ENCODE measurements at places on chromosomes 1 and 21.

DNA sequence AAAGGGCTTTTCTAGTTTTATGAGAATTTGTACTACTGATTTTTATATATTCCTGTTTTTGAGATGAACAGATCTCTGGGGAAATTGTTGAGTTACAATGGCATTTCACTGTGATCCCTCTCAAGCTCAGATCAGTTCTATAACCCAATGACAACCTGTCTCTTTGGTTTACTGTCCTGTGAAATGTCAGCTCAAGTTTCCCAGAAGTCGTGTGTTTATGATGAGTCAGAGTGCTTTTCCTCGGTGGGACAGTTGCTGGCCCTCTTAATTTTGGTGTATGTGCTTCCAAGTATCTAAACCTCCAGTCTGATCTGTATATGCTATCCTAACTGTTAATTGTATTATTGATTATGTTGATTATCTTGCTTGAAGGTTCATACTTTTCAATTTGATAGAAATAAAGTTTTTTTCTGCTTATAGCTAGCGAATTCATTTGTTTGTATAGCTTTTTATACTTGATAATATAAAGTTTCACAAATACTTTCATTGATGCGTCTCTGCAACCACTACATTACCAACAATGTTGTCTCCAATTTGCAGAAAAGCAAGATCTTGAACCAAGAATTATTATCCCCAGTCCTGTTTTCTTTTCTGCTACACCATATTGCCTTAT, 77.5 kb upstream of the DNAJC6 start:
- no peak for DNase-seq

DNA sequence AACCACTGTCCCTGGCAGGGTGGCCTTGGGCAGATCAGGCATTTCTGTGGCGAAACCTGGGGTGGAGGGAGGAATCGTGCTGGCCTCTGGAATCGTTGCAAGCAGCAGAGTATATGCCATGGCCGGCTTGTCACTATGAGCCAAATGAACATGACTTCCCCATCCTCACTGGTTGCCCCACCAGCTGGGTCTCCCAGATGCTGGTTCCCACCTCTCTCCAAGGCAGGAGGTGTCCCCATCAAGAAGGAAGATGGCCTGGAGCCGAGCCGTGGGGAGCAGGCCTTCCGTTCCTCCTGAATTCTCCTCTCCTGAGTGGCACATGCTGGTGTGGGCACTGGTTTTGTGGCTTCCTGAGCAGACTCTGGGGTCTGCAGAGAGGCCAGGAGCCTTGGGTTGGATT, 60.2 kb upstream of the ACTRT2 start:
- DNase-seq = no peak

DNA sequence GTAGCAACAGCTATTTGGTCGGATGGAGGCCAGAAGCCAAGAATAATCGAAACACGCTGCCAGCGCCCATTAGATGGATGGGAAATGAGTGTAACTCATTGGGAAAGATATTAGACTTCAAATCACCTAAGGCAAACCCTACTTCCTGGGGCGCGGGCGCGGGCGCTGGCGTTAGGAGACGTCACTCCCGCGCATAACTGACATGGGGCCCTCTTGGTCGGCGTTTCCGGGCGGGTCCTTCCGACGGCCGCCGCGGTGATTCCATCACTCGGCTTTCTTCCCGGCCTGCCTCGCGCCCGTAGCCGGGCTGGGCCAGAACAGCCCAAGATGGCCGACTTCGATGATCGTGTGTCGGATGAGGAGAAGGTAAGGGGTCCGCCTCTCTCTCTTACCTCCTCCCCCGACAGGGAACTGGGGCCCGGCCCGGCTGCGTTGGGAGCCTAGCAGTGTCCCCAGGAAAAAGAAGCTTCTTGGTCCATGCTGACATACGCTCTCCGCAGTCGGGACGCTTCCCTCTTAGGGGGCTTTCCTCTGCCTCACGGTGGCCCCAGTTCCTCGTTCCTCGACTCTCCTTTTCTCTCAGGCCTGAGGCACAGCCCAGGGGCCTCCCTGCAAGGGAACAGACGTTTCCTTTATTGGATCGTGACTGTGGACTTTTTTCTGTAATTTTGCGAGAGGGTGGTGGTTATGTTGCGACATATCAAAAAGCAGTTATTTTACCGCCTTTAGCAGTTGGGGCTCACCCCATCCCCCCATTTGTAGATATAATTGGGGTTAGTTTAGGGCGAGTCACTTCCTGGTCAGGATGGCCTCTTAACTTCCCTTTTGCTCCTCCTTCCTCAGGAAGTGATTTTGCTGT, at the start of gene CAPZA1:
Gene CAPZA1, plus strand, starts transcription at position 315 of the 859 bp plus-strand sequence. Its CDS starts 13 bp downstream, at position 328.
- DNase-seq = peak; percentile 87

DNA sequence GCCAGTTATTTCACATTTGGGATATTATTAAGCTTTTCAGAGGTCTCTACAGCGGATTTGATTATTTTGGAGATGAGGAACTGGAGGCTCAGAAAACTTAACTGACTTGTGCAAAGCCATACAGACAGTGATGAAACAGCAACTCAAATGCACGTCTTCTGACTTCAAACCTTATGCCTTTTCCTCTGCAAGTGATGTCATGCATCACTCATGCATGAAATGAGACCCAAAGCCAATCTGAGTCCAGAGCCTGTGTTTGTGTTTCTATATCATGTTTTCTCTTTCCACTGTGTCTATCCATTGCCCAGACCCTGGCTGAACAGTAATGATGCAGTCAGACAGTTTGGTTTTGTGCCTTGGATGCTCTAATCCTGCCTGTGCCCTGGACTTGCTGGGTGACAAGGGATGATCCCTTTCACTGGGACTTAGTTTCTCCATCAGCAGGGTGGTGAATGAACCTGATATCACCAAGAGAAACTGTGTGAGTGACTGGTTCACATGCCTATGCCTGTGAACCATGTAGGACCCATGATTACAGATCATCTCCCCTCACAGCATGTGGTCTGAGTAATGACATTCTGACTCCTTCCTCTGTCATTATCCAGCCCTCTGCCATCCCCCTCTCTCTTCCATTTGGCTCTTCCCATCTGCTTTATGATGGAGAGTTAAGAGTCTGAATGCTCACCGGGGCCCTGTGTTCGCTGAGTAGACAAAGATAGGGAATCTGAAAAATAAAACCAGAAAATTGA, 33.4 kb downstream of the SLAMF6 start:
- DNase-seq = no peak

DNA sequence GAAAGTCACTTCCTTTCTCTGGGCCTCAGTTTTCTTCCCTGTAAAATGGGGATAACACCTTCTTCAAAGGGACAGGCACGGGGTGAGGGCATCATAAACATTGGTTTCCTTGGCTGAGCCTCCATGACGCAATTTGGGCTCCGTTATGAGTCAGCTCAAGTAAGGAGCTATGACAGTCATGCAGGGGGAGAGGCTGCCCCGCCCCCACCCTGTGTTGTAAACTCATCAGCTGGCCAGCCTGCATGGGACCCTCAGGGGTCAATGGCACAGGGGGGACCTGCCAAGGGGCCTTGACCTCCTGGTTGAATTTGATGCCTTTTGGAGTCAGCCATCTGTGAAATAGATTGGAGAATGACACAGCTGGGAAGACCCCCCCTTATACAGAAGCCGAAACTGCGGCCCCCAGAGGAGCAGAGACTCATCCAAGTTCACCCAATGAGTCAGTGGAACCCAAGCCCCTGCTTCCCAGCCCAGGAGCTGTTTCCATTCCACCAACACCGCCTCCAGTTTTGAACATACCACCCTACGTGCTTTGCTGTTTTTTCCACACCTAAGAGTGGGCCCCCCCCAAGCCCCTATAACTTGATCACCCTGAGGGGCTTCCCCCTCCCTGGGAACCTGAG, 36.8 kb upstream of the RUNX3 start:
- DNase-seq = peak; percentile 86

DNA sequence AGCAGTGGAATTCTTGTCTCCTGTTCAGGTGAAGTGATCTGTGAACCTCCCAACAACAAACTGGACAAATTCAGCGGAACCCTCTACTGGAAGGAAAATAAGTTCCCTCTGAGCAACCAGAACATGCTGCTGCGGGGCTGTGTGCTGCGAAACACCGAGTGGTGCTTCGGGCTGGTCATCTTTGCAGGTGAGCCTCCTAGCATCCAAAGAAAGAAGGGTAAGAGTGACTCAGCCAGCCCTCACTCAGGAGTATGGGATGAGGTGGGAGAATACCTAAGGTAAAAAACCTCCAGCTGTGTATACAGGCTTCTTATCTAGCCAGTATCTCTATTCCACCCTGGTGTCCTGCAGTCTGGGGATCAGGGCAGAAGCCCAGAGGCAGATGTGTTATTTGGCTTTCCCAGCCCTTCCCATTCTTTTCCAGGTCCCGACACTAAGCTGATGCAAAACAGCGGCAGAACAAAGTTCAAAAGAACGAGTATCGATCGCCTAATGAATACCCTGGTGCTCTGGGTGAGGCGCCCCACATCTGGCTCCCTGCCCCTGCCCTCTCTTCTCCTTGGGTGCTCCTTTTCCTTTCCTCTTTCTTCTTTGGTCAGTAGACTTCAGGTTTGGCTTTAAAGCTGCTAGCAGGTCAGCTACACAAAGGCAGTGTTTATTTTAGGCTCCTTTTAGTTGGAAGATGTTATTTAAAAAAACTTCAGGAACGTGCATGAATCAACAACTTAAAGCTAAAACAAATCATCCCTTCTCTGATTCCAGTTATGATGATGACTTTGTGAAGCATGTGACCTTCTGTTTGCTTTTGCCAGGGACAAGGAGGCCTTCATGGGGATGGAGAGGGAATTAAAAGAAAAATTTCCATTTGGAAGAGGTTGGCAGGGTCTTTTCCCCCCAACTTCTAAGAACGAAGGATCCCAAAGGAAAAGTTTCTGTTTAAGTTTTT, 9.0 kb downstream of the ATP8B2 start:
- DNase-seq = no peak

- DNase-seq = no peak
These were observed 93.9 kb upstream of the CD34 start for GRCh38 chr1:208004851-208005250.

DNA sequence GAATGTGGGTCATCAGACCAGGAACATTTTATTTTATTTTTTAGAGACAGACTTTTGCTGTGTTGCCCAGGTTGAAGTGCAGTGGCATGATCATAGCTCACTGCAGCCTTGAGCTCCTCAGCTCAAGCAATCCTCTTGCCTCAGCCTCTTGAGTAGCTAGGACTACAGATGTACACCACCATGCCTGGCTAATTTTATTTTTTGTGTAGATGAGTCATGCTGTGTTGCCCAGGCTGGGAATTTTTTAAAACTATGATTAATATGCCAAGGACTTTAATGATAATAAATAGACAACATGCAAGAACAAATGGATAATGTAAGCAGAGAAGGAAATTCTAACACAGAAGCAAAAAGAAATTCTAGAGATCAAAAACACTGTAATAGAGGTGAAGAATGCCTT, 142.4 kb downstream of the AK5 start:
- no peak for DNase-seq

DNA sequence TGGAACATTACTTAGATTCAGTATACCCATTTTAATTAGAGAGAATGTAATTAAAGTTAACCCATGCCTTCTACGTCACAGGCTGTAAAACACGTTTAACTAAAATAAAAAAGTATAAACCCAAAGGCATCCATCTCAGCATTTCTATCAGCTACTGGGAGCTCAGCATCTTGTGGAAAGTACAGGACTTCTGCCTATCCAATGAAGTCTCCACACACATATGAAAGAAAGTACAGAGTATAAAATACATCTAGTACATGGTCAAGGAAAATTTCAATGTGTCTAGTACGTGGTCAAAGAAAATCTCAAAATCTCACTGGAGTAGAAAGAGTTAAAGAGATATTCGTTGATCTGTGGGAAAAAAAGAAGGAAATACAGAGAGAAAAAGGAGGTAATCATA, 141.4 kb upstream of the ZNHIT6 start:
- DNase-seq = no peak

DNA sequence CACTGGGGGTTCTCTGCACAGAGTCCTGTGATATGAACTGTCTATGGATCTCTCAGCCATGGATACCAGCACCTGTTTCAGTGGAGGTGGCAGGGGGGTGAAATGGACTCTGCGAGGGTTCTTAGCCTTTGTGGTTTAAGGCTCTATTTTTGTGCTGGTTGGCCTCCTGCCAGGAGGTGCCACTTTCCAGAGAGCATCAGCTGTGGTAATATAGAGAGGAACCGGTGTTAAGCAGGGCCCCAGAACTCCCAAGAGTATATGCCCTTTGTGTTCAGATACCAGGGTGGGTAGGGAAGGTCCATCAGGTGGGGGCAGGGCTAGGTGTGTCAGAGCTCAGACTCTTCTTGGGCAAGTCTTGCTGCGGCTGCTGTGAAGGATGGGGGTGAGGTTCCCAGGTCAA, 330.0 kb upstream of the PLD5 start:
- no peak for DNase-seq

GRCh38 chr1:184509105-184509504, 122.3 kb downstream of the C1orf21 start:
- DNase-seq = no peak

DNA sequence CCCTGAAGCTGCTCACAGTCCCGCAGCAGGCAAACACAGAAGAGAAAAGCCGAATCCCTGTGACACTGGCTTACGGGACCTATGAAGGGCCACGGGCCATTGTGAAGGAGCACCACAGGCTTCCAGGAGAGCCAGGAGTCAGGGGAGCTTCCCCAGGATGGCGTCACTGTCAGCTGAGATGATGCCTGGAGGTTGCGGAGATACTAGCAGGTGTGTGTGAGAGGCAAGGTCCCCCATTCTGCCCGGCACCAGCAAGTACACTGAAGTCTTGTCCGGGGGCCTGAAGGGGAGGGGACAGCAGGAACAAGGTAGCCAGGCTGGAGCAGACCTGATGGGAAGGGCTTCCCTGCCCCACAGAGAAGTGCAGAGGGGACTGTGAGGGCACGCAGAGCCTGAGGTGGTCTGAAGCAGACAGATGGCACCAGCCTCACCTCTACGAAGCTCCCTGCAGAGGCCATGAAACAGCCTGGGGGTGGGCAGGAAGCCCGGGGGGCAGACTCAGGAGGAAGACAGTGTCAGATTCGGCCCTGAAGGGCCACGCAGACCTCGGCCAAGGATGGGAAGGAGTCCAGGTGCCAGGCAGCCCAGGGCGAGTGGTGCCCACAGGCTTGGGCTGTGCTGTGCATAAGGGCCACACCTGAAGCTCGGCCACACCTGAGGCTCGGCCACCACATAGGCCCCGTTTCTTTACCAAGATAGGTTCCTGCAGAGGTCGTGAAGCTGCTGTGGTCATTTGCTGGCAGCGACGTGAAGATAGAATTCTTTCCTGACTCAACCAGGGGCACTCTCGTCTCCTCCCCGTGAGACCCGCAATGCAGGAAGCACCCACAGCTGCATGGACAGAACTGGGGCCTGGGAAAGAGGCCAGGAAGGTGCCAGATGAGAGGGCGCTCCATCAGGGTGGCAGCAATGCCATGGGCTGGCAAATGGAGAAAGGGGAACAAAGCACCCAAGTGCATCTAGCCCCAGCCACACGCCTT, 10.1 kb downstream of the TCP10L start:
- DNase-seq = no peak

DNA sequence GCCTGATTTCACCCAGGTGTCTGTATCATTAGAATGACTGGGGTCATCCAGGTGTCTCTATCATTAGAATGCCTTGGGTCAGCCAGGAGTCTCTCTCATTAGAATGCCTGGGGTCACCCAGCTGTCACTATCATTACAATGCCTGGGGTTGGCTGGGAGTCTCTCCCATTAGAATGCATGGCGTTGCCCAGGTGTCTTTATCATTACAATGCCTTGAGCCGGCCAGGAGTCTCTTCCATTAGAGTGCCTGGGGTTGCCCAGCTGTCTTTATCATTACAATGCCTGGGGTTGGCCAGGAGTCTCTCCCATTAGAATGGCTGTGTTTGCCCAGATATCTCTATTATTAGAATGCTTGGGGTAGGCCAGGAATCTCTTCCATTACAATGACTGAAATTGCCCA, 61.6 kb downstream of the RNF187 start:
- DNase-seq = no peak

Measured in stimulated activated CD8-positive, alpha-beta memory T cell treated with anti-CD3 and anti-CD28 coated beads, Interleukin-15, amount 100 ng/mL, for 48 hours (primary cell).